Globus pallidus (tissue), 1 donor: ENCODE measurements at places on chromosomes 12 and 14.

- no peak for DNase-seq
Measured at GRCh38 chr14:28300356-28300755, 466.2 kb upstream of the FOXG1 start.

GRCh38 chr12:108751821-108752220, 20.5 kb upstream of the CORO1C start:
- no peak for DNase-seq

DNA sequence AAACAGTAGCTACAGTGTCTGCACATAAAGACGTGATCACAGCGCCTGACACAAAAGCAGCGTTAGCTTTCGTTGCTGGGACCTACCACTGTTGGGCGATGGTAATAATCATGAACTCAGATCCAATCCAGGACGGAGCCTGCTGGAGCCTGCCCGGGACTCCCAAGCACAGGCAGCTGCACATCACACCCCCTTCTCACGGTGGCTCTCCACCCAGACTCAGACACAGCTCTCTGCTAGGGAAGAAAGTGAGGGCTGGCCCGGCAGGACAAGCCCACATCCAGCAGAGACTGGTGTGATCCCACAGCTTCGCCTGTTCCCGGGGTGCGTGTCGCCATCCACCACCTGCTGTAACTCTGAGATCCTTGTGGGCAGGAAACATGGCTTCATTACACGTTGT, 49.9 kb upstream of the FOXN3 start:
- DNase-seq: peak; percentile 40

DNA sequence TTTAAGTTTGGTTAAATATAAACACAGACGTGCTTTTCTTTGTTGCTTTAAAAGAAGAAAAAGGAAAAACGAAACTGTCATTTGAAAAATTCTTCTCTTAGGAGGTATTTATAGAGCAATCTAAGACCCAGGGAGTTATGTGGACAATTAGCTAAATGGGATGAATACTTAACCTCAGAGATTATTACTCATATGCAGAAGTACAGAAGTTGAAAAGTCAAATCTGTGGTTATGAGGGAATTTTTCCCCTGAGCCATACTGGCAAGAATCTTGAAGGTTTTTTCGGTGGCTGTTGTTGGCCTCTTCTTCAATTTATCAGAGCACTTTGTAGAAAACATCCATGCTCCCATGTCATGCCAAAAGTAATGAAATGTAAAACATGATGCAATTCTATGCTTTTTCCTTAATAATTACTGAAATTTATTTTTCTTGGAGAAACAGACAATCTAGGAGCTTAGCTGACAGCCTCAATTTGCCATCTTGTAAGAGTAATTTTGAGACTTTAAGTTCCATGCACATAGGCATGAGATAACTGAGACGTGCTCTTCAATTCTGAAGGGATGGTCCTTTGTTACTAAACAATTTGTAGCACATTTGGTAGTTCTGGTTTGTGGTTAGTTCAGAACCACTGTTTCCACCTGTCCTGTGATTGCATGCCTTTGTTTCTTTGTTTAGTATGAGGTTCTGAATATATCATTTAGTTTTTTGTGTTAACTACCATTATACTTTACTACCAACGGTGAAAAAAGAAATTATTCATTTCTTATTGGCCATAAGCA, 126.6 kb downstream of the BCAT1 start:
- DNase-seq: no peak

- DNase-seq: no peak
Measured at GRCh38 chr12:27972721-27973120, at the start of gene PTHLH. Gene PTHLH, minus strand, starts transcription at chr12:27972733. Its CDS starts 3,239 bp downstream, at chr12:27969494.

GRCh38 chr14:101123618-101124510, 220.3 kb upstream of the RTL1 start:
- no peak for DNase-seq

DNA sequence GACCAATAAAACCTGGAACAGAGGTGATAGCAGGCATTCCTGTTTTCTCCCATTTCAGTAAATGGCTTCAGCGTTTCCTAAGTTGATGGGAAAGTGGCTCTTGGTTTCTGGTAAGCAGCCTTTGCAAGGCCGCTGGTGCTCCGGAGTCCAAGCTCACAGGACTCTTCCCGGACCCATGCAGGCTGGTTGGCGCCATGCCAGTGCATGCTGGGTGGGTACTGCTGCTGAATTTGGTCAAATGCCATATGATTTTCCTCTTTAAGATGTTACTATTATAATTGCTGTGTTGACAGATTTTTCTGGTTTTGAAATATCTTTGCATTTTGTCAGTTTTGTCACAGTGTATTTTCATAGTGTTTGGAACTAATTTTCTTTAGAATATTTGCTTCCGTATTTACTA, 27.7 kb downstream of the PPP2R5C start:
- no peak for DNase-seq

- DNase-seq: no peak
Measured at GRCh38 chr14:40682131-40682913, 924.4 kb upstream of the LRFN5 start.

- DNase-seq: peak; percentile 43
Measured at GRCh38 chr14:39739796-39740195, 307.6 kb upstream of the FBXO33 start.

GRCh38 chr12:120093592-120094355, 22.8 kb downstream of the RAB35 start:
- DNase-seq: no peak

- DNase-seq: no peak
Measured at GRCh38 chr12:10069976-10070375, 28.8 kb downstream of the CLEC1A start.

- DNase-seq: no peak
Measured at GRCh38 chr12:104219908-104220404, 4.4 kb downstream of the TXNRD1 start.
